Glutamatergic neuron (in vitro differentiated cells): ENCODE measurements at places on chromosomes 2 and 18.

GRCh38 chr2:160726046-160726445 is 232.4 kb upstream of the RBMS1 start:
- no peaks in the 10 kb centered on the region for H3K4me1 ChIP-seq
- no peak overlapping the region for H3K4me3 ChIP-seq
- DNase-seq: no peak
- no peak overlapping the region for H3K27ac ChIP-seq
- no peaks in the 10 kb centered on the region for H3K27me3 ChIP-seq
- no peaks in the 10 kb centered on the region for H3K36me3 ChIP-seq

DNA sequence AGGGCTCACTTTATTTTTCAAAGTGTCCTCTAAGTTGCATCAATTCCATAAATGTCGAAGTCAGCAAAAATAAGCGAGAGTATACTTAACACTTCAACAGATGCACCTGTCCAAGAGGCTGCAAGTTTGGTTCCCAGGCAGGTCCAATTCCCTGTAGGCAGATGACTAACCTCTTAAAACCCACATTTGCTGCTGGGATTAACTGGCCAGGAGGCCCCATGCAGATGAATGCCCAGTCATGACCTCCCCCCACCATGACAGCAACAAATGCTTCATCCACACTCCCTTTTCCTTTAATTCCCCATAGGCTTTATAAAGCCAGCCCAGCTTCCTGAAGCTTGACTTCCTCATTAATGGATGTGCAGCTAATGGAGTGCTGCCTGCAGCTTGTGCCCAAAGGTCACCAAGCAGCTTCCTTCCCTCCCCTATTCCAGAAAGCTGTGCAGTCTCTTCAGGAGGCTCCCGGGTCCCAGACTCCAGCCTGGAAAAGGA is 35.7 kb downstream of the REEP1 start:
- peak overlapping the region; percentile 83 for H3K27ac ChIP-seq
- H3K36me3 ChIP-seq: no peaks in the 10 kb centered on the region
- H3K27me3 ChIP-seq: peaks cover 14% of the 10 kb centered on the region
- peaks cover 76% of the 10 kb centered on the region for H3K4me1 ChIP-seq
- peak overlapping the region; percentile 72 for H3K4me3 ChIP-seq

DNA sequence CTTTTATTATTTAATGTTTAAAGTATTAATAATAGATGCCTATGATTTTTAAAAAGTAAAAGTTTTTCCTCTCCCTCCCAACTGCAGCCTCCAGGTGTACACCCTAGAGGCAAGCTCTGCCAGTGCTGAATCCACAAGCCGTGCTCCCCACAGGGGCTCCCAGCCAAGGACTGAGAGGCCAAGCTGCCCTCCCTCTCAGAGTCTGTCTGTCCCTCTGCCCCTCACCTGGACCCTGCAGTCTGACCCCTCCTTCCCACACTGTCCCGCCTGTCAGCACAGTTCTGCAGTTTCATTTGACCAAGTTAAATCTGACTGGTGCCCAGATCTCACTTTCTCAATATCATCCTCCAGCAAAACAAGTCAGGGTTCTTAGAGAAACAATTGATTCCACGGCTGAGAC is 14.8 kb upstream of the PROC start:
- H3K4me1 ChIP-seq: no peaks in the 10 kb centered on the region
- no peaks in the 10 kb centered on the region for H3K36me3 ChIP-seq
- H3K4me3 ChIP-seq: no peak overlapping the region
- no peak overlapping the region for H3K27ac ChIP-seq
- no peaks in the 10 kb centered on the region for H3K27me3 ChIP-seq
- no peak for DNase-seq

DNA sequence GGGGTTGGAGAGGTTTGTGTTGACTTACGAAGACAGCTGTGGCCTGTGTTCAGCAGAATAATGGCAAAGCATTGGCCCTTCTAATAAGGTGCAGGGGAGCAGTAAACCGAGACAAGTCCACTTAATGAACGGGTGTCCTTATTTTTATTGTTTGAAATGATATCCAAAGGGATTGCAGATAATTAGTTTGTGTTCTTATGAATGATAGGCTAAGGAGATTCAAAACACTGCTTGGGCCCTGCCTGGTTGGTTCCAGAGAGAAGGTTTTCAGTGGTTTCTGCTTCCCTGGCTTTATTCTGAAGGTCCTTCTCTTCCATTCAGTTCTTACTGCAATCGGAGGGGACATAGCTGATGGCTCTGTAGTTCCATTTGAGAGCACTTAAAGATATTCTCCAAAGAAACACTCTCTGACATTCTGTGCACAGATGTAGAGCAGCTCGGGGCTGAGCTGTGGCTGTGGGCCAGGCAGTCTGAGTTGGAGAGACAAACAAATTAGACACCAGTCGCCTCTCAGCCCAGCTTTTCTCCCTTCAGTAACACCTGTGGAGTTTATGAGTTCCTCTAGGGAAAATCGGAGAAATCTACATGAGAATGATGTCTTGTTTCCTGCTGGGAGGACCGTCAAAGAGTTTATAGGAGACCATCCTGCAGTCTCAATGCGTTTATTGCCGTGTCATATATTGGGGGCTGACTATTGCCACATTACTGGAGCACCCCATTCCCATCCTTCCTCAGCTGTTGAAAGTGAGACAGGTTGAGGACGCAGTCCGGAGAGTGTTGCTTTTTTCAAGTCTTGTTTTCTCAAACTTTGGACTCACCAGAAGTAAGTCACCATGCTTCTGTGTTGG is 6.5 kb downstream of the GREB1 start:
- no peak overlapping the region for H3K4me3 ChIP-seq
- H3K4me1 ChIP-seq: peaks cover 36% of the 10 kb centered on the region
- peak overlapping the region; percentile 18 for H3K27ac ChIP-seq
- DNase-seq: no peak
- H3K36me3 ChIP-seq: no peaks in the 10 kb centered on the region

- no peak overlapping the region for H3K4me3 ChIP-seq
- no peak for DNase-seq
- H3K27me3 ChIP-seq: no peaks in the 10 kb centered on the region
- H3K4me1 ChIP-seq: no peaks in the 10 kb centered on the region
- no peaks in the 10 kb centered on the region for H3K36me3 ChIP-seq
- H3K27ac ChIP-seq: no peak overlapping the region
These were observed 288.0 kb upstream of the HDAC4 start for GRCh38 chr2:239688840-239689239.
